CD4-positive, alpha-beta T cell treated with Interleukin-10 for 1 hour (primary cell): ENCODE measurements at places on chromosomes 11 and 22.
A peak's percentile ranks its signal among the peaks of the same experiment; 100 is the strongest.

- no peak for DNase-seq
Measured at GRCh38 chr22:36818010-36818642, 1.3 kb upstream of the PVALB start.

- DNase-seq = no peak
Measured at GRCh38 chr22:38193580-38193979, 8.2 kb upstream of the MAFF start.

- DNase-seq = no peak
Measured at GRCh38 chr11:18798799-18799469, 7.3 kb upstream of the PTPN5 start.

DNA sequence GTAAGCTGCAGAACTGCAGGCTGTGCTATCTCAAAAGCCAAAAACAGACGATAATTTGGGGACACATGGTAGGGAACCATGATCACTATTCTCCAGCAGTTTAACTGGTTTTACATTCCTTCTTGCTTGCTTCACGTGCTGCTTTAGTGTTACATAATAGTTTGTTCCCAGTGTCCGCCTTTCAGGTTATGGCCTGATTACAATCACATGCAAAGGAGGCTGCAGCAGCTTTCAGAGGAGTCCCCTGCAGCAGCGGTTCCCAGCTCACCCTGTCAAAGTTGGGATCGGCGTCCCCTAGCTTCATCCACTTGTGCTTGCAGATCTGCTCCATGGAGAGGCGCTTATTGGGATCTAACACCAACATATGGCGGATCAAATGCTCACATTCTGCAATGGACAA, 39.2 kb upstream of the APOA1 start:
- DNase-seq = no peak

- no peak for DNase-seq
Measured at GRCh38 chr11:15800111-15800800, 556.1 kb downstream of the SOX6 start.

GRCh38 chr22:23388517-23388890, 191.6 kb downstream of the IGLL1 start:
- DNase-seq = no peak

DNA sequence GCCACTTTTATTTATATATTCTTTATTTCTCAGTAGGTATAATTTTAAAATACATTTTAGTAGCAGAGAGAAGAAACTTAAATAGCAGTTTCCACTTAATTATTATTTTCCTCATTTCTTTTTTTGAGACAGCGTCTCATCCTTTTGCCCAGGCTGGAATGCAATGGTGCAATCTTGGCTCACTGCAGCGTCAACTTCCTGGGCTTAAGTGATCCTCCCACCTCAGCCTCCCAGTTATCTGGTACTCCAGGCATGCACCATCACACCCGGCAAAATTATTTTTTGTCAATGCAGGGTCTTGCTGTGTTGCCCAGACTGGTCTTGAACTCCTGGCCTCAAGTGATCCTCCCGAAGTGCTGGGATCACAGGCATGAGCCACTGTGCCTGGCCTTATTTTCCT, 38.3 kb downstream of the ATG13 start:
- DNase-seq = no peak

GRCh38 chr22:45896964-45897538, 79.9 kb downstream of the WNT7B start:
- DNase-seq = no peak

GRCh38 chr11:124482362-124483147, 37.1 kb upstream of the OR8B8 start:
- no peak for DNase-seq

DNA sequence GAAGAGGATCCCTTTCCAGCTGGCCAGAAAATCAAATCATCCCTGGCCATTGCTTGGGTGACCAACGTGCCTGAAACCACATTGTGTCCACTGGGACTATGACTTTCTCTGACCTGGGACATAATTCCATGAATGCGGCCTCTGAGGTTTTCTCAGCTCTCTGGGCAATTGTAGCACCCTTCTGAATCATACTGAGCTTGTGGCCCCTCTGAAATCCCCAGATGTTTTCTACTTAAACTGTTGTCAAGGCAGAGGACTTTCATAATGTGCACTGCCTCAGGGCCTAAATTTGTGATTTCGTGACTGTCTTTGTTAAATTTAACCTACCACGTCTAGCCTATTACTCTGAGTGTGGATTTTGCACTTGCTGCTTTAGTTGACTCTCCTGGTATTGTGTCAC, 321.1 kb upstream of the PLET1 start:
- no peak for DNase-seq

GRCh38 chr11:76788661-76789442, 5.7 kb downstream of the TSKU start:
- no peak for DNase-seq

DNA sequence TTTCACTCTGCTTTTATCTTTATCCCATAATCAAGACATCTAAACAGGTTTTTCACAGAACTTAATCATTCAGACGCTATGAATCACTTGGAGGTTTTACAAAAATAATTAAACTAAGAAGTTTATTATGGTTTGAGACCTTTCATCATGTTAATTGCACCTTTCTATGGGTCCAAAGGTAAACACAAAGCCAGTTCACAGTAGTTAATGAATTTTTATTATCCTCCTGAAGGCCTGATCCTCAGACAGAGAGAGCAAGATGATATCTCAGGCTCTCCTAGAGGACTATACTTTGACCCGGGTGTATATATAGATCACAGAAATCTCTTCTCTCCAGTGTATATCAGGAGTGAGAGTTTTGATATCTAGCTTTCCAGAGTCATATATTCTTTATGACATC, 1044.3 kb upstream of the RAG2 start:
- no peak for DNase-seq

DNA sequence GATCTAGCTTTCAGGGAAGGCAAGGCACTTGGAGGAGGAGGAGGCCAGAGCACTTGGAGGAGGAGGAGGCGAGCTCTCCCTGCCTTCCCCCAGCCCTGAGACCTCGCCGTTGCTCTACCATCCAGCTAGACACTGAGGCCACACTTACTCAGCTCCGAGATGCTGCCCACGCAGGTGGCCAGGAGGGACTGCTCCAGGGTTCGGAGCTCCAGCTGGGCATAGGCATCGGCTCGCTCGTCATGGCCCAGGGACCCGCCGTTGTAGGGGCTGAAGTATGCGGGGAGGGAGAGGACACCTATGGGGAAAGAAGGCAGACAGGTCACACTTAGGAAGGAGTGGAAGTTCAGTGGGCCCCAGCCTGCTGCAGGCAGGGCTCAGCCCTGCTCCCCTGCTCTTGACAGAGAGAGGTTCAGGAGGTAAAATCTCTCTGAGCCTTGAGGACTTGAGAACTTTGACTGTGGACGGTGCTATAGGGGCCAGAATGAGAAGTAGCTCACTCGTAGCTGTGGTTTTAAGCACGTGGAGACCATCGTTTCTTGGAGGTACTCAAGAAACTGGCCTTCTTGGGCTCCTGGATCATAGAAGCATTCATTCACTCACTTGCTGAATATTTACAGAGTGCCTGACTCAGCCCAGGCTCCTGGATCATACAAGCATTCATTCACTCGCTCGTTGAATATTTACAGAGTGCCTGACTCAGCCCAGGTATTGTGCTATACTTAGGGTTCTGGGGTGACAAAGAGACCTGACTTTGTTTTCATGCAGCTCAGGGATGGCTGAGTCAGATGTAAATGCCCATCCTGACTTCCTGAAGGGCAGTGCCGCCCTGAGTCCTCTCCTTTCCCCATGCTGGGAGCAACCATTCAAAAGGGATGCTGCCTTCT, 99.2 kb downstream of the NAT10 start:
- no peak for DNase-seq

- DNase-seq = no peak
Measured at GRCh38 chr11:9092072-9092471, 673 bp upstream of the SCUBE2 start.

DNA sequence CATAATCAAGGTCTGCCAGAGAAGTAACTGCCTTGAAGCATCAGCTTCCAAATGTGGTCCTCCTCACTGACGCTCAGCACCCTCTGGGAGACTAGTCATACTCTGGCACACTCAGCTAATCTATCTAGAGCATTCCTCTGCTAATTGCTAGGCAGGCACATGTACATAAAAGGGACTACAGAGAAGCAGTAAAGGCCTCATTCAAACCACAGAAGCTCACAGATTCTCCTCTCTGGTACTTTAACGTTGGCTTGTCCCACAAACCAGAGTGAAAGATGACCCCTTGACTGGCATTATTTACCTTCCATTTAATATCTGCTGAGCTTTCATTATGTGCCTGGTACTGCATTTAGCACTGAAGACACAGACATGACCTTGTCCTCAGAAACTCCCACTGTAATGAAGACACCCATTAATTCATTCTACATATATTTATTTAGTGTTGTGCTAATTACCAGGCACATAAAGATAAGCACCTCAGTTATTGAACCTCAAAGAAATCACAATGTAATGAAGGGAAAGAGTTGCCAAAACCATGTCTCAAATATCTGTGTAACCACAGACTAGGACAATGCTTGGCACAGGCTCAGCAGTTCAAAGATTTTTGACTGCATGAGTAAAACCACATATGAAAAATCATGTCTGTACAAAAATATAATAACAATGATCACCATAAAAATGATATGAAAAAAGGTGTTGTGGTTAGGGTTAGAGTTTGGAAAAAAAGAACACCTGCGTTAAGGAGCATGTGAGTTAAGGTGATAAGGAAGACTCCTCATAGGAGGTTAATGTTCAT, 550.4 kb downstream of the DLG2 start:
- no peak for DNase-seq

GRCh38 chr22:28910569-28911303, 27.4 kb downstream of the ZNRF3 start:
- DNase-seq = no peak

DNA sequence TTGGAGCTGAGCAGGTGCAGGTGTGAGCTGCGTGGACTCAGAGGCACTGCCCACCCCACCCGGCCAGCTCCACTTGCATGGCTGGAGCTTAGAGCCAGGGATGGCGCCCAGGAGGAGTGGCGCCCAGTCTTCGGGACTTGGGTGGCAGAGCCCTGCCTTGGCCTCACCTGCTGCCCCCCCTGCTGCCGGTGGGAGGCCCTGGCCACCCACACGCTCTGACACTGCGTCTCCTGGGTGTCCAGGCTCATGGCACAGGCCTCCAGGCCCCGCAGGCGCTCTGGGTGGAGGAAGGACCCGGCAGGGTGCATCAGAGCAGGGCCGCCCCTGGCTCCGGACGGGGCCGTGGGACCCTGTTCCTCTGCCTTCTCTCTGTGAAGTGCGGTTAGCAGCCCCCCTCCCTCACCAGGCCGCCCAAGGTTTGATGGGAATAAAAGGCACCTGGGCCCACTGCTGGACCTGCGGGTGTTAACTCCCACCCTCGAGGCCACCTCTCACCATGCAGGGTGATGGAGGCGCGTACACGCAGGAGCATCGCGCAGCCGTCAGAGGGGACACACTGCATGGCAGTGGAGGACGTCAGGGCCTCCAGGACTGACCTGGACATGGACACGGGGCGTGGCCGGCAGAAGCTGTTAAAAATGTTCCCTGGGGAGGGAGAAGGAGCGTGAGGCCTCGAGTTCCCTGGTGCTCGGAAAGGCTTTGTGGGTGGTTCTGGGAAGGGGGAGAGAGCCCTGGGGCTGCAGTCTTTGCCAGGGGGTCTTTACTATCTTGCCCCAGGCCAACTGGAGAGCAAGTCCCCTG, 11.8 kb downstream of the IL17REL start:
- DNase-seq = no peak

GRCh38 chr11:3021125-3021524, 29.0 kb upstream of the NAP1L4 start:
- DNase-seq = peak; percentile 55

DNA sequence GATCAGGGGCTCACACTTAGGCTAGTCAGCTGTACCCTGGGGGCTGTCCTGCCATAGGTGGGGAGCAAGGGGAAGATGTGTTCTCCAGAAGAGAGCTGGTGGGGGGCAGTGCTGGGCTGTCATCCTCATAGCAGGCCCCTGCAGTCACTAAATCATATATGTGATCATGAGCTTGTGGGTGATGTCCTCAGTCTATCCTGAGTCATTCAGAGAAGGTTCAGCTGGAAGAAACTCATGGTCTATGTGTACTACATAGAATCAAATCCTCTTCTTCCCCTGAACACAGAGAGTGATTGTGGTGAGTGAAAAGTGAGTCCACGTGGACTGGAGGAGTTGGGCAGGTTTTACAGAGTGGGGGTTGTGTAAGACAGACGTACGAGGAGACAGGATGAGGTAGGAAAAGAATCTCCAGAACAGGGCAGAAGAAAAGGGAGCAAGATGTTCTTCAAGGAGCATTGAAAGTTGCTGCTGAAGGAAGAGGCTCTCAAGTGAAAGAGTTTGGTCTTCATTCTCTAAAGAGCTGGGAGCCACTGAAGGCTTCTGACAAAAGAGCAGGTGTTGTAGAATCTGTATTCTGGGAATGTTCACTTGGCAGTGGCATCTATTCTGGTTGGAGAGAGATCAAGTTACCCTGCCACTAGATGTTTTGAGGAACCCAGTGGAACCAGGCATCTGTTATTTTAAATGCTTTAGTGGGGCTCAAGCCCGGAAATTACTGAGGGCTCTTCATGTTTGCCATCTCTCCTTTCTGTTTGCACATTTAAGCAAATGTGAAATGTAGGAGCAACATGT, 68.9 kb downstream of the C22orf31 start:
- DNase-seq = no peak

DNA sequence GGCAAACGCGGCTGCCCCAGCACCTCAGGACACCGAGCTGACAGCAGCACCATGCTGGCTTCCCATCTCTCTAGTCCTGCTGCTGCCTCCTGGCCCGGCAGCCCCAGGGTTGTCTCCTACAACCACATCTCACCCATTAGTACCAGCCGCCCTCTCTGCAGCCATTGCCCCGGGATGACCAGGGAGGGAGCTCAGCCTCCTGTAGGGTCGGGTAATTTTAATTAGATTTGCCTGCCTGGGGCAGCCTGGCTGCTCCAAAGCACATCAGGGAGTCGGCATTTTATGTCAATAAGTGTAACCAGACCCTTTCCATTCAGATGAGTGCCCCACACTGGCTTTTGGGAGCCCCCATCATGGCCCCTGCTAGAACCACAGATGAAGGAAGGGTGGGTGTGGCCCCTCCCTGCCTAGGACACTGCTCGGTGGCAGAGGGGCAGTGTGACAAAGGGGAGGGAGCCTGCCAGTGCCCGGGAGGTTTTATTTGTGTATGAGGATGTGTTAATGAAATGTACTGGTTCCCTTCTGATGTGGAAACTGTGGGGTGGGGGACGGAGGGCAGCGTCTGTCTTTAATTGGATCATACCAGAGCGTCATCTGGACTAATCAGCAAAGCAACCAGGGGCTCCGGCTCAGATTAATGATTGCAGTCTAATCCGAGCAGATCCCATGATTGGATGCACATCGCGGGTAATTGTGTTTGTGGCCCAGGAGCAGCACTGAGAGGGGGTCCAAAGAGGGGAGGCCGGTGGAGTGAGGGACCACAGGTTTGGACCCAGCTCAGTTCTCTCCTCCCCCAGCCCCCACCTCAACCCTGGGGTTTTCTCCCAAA, 125.3 kb downstream of the FEZ1 start:
- DNase-seq = no peak
